ENCODE measurements at places on chromosomes 7 and 10.

DNA sequence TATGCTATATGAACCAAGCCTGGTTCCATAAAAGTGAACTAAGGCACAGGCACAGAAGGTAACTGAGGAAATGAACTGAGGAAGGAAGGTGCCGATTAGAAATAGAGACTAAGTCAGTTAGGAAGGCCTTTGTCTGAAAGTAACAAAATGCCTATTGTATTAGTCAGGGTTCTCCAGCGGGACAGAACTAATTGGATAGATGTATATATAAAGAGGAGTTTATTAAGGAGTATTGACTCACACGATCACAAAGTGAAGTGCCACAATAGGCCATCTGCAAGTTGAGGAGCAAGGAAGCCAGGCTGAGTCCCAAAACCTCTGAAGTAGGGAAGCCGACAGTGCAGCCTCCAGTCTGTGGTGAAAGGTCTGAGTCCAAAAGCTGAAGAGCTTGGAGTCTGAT, 13.9 kb upstream of the PLXNA4 start:
- no peak for DNase-seq

GRCh38 chr10:52662256-52662655, 110.3 kb downstream of the MBL2 start:
- no peak for DNase-seq

GRCh38 chr10:92523639-92524038, 50.3 kb downstream of the IDE start:
- no peak for DNase-seq

GRCh38 chr7:76232698-76233097, 31.0 kb downstream of the SRRM3 start:
- DNase-seq = no peak

- no peak for DNase-seq
Observed at GRCh38 chr7:90708841-90709317, 112.8 kb downstream of the CDK14 start.

GRCh38 chr10:5492322-5492855, 7.0 kb downstream of the CALML5 start:
- DNase-seq = no peak

DNA sequence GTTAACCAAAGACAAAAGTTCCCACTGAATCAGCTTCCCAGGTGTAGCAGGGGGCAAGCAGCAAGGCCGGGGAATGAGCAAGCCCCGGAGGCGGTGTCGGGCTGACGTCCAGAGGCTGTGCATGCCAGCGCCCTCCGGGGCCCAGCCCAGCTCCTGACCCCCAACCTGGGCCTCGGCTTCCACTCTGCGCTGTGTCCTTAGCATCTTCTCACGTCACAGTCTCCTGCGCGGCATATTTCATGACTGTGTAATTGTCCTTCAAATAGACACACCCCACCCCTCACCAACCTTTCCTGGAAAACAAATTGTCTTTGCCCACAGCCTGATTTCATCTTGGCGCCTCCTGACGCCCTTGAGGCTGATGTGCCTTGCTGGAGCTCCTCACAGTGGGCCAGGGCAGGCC, 133.5 kb downstream of the RGS10 start:
- DNase-seq = no peak

- DNase-seq = no peak
Observed at GRCh38 chr10:3538656-3539531, 246.1 kb downstream of the KLF6 start.

GRCh38 chr10:50937230-50937907, 51.9 kb upstream of the A1CF start:
- DNase-seq = no peak

- no peak for DNase-seq
Observed at GRCh38 chr7:87458148-87458547, 17.3 kb downstream of the ABCB4 start.

- no peak for DNase-seq
Observed at GRCh38 chr7:93923942-93924341, 2.4 kb downstream of the GNG11 start.

- DNase-seq = no peak
Observed at GRCh38 chr10:107898392-107898791, 733.9 kb upstream of the SORCS1 start.

DNA sequence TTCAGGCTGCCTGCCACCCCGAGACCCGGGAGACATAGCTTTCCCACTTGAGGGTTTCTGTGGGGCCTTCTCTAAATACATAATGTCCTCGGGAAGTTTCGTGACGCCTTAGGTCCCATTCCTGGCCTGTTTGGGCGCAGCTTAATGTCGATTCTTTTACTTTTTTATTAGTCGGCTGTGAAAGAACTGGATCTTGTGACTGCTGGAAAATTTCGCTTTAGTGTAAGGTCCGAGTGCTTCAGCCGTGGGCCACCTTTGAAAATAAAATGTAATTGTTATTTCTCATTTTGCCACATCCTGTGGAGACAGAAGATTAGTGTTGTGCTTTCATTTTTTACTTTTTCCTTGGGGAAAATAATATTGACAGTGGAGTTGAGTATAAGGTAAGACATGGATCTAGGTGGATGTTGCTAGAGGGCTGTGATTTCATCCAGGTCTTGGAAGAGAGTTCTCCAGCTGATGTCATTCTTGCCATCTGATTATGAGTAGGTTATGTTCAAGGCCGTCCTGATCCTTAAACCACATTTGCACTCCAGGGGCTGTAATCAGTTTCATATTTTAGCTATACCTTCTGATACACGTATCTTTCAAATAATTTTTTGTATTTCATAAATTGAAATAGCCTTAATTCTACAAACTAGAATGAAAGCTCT, 830 bp downstream of the RAB18 start:
- DNase-seq = no peak

GRCh38 chr10:122044713-122045112, 55.8 kb downstream of the TACC2 start:
- DNase-seq = no peak

GRCh38 chr7:121390617-121391016, 5.5 kb downstream of the FAM3C start:
- no peak for DNase-seq

- DNase-seq = no peak
Observed at GRCh38 chr7:101557421-101557820, 71.7 kb downstream of the MYL10 start.

GRCh38 chr7:77309714-77310220, 106.4 kb downstream of the GSAP start:
- DNase-seq = no peak

DNA sequence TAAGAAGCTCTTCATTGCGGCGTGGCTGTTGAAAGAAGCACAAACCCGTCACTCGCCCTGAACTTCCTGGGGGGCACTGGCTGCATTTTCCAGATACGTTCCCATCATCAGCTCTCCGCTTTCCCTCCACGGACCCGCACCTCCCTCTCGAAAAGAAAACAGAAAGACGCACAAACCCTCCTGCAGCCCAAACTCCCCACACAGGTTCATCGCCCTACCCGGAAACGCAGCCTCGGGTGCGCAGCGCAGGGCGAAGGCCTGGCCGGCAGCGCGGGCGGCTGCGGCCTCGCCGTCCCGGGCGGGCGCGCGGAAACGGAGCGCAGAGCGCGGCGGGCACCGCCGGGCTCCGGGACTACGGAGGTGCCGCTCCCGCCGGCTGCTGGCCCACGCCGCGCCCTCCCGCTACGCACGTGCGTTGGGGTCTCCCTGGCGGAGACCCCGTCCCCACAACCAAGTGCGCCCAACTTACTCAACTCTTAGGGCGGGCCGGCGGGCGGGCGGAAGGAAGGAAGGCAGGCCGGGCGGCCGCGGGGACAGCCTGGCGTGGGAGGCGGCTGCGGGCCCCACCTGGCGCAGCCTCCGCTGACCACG, 822 bp downstream of the ZNF800 start:
- DNase-seq = peak; percentile 10

- no peak for DNase-seq
Observed at GRCh38 chr10:17476073-17476472, 21.7 kb upstream of the ST8SIA6 start.

- DNase-seq = no peak
Observed at GRCh38 chr10:42898037-42898960, 115.7 kb downstream of the BMS1 start.

DNA sequence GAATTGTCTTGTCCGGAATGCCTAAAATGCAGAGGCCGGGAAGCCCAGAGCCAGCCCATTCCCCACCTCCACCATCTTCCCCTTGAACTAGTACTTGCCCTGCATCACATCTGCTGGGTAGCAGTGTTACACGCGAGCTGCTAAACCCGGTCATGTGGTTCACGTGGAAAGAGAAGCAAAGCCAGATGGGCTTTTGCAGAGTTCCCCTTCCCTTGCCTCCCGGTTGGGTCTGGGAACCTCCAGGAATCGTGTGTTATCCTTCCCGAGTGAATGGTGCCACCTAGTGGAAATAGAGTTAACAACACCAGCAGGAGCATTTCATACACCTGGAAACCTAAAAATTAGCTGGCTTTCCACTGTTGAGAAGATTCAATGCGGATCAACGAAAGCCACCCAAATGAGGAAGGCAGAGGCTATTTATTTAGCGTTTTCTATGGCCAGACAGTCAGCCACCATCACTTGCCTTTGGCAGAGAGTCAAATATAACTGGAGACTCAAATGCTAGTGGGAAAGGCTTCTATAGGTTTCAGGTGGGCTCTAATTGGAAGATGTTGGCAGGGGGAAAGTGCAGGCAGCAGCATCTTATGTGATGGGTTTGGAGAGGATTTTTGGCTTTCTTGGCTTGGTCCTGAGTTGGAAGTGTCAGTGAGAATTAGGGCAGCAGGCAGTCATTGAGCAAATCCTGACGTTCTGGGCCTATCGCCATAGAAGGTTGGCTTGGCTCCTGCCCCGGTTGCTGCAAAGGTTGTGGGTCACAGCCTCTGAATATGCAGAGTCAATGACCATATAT, 12.9 kb upstream of the DENND2A start:
- no peak for DNase-seq

DNA sequence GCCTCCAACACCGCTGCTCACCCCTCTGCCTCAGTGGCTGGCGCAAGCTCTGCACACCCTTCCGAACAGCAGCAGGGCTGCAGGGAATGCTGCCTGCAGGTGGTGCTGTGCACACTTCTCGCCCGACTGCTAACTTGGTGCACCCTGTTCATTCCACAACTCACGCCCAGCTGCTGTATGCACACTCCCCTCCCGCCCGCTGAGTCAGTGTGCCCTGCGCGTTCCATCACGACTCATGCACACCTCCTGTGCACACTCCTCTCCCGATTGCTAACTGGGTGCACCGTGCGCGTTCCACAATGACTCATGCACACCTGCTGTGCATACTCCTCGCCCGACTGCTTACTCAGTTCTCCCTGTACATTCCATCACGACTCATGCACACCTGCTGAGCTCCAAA, 21.5 kb downstream of the ADARB2 start:
- peak; percentile 32 for DNase-seq

DNA sequence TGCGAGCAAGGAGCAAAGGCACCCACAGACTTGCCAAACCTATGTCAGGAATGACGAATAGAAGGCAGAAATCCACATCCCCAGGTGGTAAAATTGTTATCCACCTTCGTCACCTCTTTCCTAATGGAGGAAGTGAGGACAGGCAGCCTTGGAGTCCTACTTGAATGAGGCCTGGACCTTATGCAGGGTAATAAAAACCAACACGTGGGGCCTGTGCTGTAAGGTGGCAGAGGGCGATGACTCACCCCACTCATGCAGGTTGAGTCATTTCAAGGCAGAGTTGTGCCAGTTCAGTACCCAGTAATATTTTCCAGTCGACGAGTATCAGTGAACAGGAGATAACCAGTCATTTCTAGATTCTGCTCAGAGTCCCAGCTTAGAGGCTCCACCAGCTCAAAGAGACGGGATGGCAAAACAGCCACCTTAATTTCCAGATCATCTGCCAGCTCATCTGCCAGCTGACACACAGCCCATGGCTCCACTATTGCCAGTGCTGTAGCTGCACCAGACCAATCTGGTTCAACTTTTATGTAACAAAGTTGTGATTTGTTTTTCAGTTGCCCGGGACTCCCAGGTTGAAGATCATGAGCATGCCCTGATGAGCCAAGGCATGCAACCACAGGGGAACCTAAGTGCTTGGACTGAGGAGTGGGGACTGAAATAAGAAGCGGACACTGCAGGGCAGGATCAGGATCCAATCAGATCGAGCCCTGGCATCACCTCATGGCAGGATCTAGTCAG, 176.2 kb upstream of the ITGB1 start:
- peak; percentile 52 for DNase-seq

- no peak for DNase-seq
Observed at GRCh38 chr10:71623098-71623985, 96.2 kb downstream of the C10orf105 start.

DNA sequence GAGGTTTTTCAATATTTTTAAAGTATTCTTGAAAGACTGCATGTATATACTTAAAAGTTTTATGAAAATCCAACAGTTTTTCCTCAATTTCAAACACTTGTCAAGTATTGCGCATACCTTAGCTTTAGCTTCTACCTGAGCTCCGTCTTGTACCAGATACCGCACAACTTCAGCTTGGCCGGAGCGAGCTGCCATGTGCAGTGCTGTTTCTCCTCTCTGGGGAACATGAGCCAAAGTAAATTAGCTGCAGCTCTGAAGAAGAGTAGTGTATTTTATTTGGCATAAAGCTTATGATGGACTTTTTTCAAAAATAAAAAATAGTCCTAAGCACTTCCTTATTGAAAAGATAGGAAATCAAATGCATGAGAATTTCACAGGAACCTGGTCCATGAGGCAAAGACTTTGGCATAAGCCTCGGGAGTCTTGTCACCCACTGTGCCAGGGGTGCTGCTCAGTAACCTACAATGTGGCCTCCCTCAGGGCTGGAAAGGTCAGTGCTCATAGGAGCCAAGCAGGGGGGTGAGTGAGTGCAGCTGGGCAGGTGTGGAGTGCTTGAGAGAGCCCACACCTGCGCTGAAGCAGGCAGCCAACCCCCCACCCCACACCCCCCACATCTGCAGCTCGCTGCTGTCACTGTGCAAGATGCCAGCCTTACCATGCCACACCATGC, 189.5 kb downstream of the ANK3 start:
- DNase-seq = no peak

- DNase-seq = no peak
Observed at GRCh38 chr10:82536668-82537067, 661.7 kb downstream of the NRG3 start.

- DNase-seq = no peak
Observed at GRCh38 chr10:28623483-28623882, 53.8 kb upstream of the BAMBI start.

DNA sequence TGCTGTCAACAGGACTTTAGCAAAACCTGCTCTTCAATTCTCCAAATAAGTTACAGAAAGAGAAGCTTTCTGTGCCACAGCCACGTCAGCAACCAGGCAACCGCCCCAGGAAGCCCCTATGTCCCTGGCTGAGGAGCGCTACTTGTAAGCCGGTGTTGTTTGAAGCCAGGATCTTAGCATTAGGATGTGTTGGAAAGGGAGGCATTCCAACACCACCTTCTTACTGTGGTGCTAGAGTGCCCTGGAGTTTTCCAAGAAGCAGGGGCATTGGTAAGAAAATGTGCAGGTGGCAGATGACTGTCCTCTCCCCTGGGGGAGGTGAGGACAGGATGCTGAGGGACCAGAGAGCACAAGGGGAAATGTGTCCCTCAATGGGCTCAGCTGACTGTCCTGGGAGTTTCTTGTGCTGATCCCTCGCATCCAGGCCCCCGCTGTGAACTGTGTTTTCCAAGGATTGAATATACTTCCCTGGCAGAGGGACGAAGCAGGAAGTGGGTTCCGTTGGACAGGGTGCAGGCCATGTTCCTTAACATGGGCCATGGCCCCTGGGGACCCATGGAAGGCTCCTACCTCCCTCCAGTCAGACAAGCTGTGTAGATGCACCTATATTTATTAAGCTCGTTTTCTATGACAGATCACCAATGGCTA, 139.6 kb upstream of the GDF10 start:
- DNase-seq = no peak
